ENCODE measurements at places on chromosomes 3 and 15. TPM values are rescaled to one million over a fixed set of nuclear protein-coding genes. Genes with fewer than 3 reads are reported as not detected.

Gene COL6A5
- 0.04 TPM for total RNA-seq

Gene FGF7
- total RNA-seq, result 5.7 TPM

DNA sequence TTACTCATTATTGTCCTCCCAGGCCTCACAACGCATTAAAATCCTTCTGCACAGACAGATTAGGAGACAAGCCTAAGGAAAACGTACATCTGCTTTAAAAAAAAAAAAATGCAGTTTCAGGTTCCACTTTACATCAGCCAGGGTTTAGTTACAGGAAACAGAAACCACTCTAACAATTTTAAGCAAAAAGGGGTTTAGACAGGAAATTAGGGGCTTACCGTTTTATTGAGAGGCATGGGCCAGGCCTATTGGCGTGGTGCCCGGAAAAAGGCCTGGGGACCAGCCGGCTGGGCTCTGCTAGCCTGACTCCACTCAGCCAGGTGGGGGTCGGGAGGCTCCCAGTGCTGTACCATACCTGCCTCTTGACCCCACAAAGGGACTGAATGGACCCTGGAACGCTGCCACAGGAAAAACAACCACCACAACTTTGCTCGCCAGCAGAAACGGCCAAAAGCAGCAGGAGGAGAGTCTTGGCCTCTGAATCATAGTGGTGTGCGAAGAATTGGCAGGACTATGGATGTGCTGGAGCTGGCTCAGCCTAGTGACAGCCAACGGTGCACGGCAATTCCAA lies 124.3 kb downstream of the CHSY1 start:
- DNase-seq, result peak; percentile 63
- peak overlapping the region; percentile 86 for H3K27ac ChIP-seq
- H3K36me3 ChIP-seq, result no peaks in the 10 kb centered on the region

GRCh38 chr15:71632576-71633195 lies 177.7 kb upstream of the NR2E3 start:
- peak overlapping the region; percentile 45 for H3K27ac ChIP-seq
- peaks cover 59% of the 10 kb centered on the region for H3K4me1 ChIP-seq
- H3K27me3 ChIP-seq, result no peaks in the 10 kb centered on the region

GRCh38 chr15:63765338-63765737 lies 68.4 kb downstream of the HERC1 start:
- no peak for DNase-seq
- H3K4me3 ChIP-seq, result no peak overlapping the region
- H3K4me1 ChIP-seq, result peaks cover 21% of the 10 kb centered on the region
- peak overlapping the region; percentile 23 for H3K27ac ChIP-seq
- H3K27me3 ChIP-seq, result no peaks in the 10 kb centered on the region

Gene ZBED2
- total RNA-seq, result not detected

- H3K36me3 ChIP-seq, result peaks cover 57% of the 10 kb centered on the region
- no peaks in the 10 kb centered on the region for H3K27me3 ChIP-seq
- no peak overlapping the region for H3K27ac ChIP-seq
- no peak for DNase-seq
These were observed 26.5 kb downstream of the TSPAN3 start for GRCh38 chr15:77044228-77045042.

GRCh38 chr15:100310041-100310405 lies 31.8 kb downstream of the ADAMTS17 start:
- DNase-seq, result no peak
- no peaks in the 10 kb centered on the region for H3K27me3 ChIP-seq
- H3K4me3 ChIP-seq, result no peak overlapping the region
- no peak overlapping the region for H3K27ac ChIP-seq
- H3K36me3 ChIP-seq, result peaks cover 35% of the 10 kb centered on the region

DNA sequence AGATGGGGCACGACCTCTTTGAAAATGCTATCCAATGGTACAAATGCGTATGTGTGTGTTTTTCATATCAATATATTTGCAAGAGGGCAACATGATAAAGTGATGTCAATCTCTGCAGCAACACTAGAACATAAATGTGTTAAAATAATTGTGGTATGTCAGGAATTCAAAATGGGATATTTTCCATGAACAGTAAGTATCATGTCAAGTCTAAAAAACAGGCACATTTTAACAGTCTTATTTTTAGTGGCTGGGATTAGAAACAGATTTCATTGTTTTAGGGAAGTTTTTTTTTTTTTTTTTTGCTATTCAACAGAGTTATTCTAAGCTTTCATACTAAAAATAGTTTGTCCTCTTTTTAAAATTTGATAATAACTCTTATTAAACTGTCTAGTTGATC lies 209.8 kb downstream of the GAP43 start:
- peaks cover 4% of the 10 kb centered on the region for H3K4me1 ChIP-seq
- no peak for DNase-seq

Gene DNAJC17
- total RNA-seq, result 36.4 TPM

All from mesothelial cell of epicardium (in vitro differentiated cells).